Tibial nerve (tissue), 4 donors: ENCODE measurements at places on chromosomes 7 and 10. TPM values are rescaled to one million over a fixed set of nuclear protein-coding genes. Genes with fewer than 3 reads are reported as not detected.
A peak's percentile ranks its signal among the peaks of the same experiment; 100 is the strongest.

GRCh38 chr10:14603534-14604102 is 171.1 kb downstream of the FAM107B start:
- peak overlapping the region; percentile 70 for H3K4me3 ChIP-seq
- no peaks in the 10 kb centered on the region for H3K27me3 ChIP-seq

ZNF518A gene
- 36.7 TPM for total RNA-seq

EBF3 gene
- total RNA-seq = 33.9 TPM

WNT16 gene
- 0.21 TPM for total RNA-seq
